ENCODE measurements at places on chromosomes 7 and 10. TPM values are rescaled to one million over a fixed set of nuclear protein-coding genes. Genes with fewer than 3 reads are reported as not detected.

Gene IDI2
- total RNA-seq, result not detected

Gene PON3
- total RNA-seq, result 4.0 TPM

Gene GDF10
- total RNA-seq, result not detected

Gene EBF3
- total RNA-seq, result 12.8 TPM

Gene ZC3HAV1L
- total RNA-seq, result 21.4 TPM

Gene SCIN
- not detected for total RNA-seq

Gene MOGAT3
- not detected for total RNA-seq

Gene ASB10
- total RNA-seq, result not detected

Gene DDC
- not detected for total RNA-seq

Gene FAM237B
- total RNA-seq, result not detected

Gene IL6
- total RNA-seq, result 3.0 TPM

Gene MKX
- total RNA-seq, result not detected

Gene CCDC3
- total RNA-seq, result 2.4 TPM

Gene STAG3
- 0.23 TPM for total RNA-seq

Gene UNC5B
- 35.2 TPM for total RNA-seq

Gene MRC1
- 0.09 TPM for total RNA-seq

Gene LIPM
- not detected for total RNA-seq

Gene NPY4R2
- total RNA-seq, result 0.47 TPM

Gene XRCC2
- total RNA-seq, result 0.09 TPM

Gene PILRA
- total RNA-seq, result 2.2 TPM

Gene GNGT1
- total RNA-seq, result not detected

Gene SPDYE2
- total RNA-seq, result not detected

Gene ZDHHC4
- total RNA-seq, result 79.8 TPM

Gene INTS1
- total RNA-seq, result 48.9 TPM

Gene LEP
- 1.7 TPM for total RNA-seq

Gene HOXA13
- total RNA-seq, result not detected

Gene TET1
- 5.4 TPM for total RNA-seq

Gene LAMB4
- total RNA-seq, result under 0.01 TPM

Gene ZNRF2
- total RNA-seq, result 4.0 TPM

Gene CC2D2B
- total RNA-seq, result not detected

Gene CCDC7
- total RNA-seq, result 3.3 TPM

Gene MYOF
- 119 TPM for total RNA-seq

Gene UPF2
- total RNA-seq, result 9.4 TPM

Gene ANLN
- 7.5 TPM for total RNA-seq

Gene TOMM7
- 196 TPM for total RNA-seq

Gene NXPH1
- total RNA-seq, result not detected

Gene GIMAP5
- not detected for total RNA-seq

Gene PHYHIPL
- not detected for total RNA-seq

Gene TMEM213
- not detected for total RNA-seq

Gene TMED4
- total RNA-seq, result 43.8 TPM

Gene FAM131B
- total RNA-seq, result 2.9 TPM

Gene ACSL5
- total RNA-seq, result 6.5 TPM

Gene OR9A2
- not detected for total RNA-seq

Gene OR2A7
- total RNA-seq, result 0.17 TPM

Gene TMEM236
- total RNA-seq, result under 0.01 TPM

Gene CRYGN
- under 0.01 TPM for total RNA-seq

Gene SUPV3L1
- 15.4 TPM for total RNA-seq

Gene LRIT1
- not detected for total RNA-seq

Gene WAC
- 47.9 TPM for total RNA-seq
